ENCODE measurements at places on chromosomes 11 and 22. TPM values are rescaled to one million over a fixed set of nuclear protein-coding genes. Genes with fewer than 3 reads are reported as not detected.

- no peak for DNase-seq
Measured at GRCh38 chr22:23187871-23188700, 7.8 kb downstream of the BCR start.

- DNase-seq = no peak
Measured at GRCh38 chr11:112518371-112518770, 257.7 kb upstream of the PLET1 start.

- no peak for DNase-seq
Measured at GRCh38 chr22:41401781-41402648, 20.3 kb downstream of the TEF start.

DNA sequence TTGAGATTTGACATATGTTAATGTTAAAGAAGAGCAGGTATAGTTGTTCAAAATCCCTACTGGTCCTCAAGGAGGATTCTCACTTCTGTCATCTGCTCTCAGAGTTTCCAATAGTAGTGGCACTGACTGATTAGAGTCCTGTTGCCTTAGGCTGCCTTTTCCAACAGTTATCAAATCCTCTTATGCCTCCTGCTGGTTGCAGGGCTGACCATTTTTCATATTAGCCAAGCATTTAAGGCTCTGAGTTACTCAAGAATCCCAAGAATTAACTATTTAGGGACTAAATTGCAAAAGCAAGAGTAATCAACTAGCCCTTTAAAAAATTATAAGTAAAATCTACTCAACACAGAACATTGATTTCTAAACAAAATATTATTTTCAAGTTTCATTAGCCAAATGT lies 212.0 kb upstream of the CHORDC1 start:
- DNase-seq = peak; percentile 47

Gene NCAM1
- total RNA-seq = 2.9 TPM
